Stimulated activated CD8-positive, alpha-beta memory T cell treated with anti-CD3 and anti-CD28 coated beads, Interleukin-15, amount 100 ng/mL, for 48 hours (primary cell): ENCODE measurements at places on chromosomes 7 and 10.

GRCh38 chr10:117442521-117442920, 67.3 kb upstream of the PDZD8 start:
- DNase-seq: no peak

- no peak for DNase-seq
Observed at GRCh38 chr10:68043030-68043429, 32.1 kb downstream of the HERC4 start.

DNA sequence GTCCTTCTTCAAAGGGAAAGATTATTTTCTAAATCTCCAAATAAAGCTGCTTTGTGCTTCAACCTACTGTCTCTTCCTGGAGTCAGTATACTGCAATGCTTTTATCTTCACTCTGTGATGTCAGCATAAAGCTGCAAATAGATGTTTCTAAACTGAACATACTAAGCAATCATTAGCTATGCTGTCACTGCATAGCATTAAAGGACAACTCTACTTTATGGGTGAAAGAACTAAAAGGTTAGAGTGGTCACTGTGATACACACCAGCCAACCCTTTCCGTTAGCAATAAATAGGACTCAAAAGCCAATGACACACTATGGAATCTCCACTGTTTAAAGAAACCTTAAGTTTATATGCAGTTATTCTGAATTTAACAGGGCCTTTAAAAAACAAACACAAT, 1.8 kb downstream of the CCDC186 start:
- no peak for DNase-seq

DNA sequence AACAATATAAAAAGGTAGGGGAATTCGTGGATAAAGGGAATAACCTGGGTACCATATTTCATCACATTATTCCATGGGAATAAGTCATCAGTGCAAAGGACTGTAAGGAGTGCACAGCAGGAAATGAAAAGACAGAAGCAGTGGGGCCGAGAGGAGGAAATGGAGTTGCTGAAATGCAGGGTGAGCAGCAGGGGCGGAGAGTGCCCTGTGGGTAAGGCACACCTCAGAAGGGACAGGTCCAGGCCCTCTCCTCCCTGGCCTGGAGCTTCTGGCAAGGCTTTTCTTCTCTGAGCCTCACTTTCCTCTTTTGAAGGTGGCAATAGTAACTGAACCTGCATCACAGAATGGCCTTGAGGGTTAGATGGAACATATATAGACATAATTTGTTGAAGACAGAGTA, 26.2 kb downstream of the IKZF1 start:
- DNase-seq: no peak

- DNase-seq: no peak
Observed at GRCh38 chr10:124909563-124909962, 32.4 kb upstream of the ZRANB1 start.

DNA sequence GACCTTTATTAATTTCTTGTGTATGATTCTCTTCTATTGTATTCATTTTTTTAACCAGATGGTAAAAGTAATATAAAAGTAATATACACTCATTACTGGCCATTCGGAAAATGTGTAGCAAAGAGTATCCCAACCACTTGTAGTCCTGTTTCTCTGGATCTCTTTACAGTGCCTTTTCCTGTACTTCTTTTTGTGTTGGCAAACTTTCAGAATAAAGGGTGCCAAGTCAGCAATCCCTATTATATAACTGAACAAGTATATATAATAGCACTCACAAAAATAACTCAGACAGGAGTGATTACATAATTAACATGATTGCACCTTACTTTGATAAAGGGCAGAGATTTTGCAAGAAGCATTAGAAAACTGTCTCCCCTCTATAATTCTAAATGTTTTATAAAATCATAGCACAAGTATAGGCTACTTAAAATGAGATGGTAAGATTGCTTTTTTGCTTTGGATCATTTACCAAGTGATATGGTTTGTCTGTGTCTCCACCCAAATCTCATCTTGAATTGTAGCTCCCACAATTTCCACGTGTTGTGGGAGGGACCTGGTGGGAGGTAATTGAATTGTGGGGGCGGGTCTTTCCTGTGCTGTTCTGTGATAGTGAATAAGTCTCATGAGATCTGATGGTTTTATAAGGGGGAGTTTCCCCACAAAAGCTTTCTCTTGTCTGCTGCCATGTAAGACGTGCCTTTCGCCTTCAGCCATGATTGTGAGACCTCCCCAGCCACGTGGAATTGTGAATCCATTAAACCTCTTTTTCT, 41.5 kb upstream of the EPC1 start:
- DNase-seq: no peak

DNA sequence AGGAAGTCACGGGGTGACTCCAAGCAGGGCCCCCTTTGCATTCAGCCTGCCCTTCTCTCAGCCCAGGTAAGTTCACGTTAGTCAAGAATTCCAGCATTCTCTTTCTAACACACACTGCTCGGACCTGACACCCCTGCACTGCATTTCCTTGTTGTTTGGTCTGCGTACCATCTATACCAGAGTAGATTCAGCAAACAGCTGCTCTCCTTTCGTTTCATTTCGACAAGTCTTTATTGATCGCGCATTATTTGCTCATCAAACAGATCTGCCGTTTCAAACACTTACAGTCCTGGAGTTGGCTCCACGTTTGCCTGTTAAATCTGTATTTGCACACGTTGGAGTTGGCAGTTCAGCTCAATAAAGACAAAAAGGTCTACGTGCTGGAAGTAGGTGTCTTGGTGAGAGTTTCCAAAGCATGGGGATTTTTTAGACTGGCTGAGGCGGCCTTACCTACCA, 495.1 kb downstream of the RPS24 start:
- no peak for DNase-seq

- DNase-seq: no peak
Observed at GRCh38 chr7:15839416-15840100, 153.1 kb upstream of the MEOX2 start.

- peak; percentile 11 for DNase-seq
Observed at GRCh38 chr10:26780793-26781601, 79.8 kb downstream of the ABI1 start.

GRCh38 chr10:71973777-71974488, 9.7 kb downstream of the CHST3 start:
- DNase-seq: no peak

DNA sequence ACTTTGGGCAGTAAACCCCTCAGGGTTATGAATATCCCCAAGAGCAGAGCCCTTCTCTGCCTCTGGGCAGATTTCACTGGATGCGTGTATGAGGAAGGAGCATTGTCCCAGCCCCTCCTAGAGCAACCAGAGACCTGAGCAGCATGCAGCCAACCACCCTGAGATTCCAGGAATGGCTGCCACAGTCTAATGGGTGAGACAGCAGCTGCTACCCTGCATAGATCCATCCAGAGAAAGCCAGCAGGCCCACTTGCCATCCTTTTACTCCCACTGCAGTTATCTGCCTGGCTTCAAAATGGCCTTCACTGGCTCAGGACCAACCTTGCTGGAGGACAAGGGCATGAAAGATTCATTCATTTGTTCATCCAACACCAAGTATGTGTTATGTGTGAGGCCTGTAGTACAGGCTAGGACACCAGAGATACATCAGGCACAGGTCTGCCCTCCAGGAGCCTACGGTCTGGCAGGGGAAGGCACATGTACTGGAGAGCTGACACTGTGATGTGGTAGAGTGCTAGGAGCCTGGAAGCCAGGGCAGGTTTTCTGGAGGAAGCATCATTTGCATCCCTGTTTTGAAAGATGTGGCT, 26.2 kb upstream of the C10orf105 start:
- DNase-seq: no peak

GRCh38 chr7:144399946-144400345, 3.5 kb downstream of the NOBOX start:
- no peak for DNase-seq
